Bone marrow (tissue), 2 donors: ENCODE measurements at places on chromosomes 5 and 9.

GRCh38 chr5:93677359-93677891, 64.0 kb downstream of the POU5F2 start:
- DNase-seq: no peak

DNA sequence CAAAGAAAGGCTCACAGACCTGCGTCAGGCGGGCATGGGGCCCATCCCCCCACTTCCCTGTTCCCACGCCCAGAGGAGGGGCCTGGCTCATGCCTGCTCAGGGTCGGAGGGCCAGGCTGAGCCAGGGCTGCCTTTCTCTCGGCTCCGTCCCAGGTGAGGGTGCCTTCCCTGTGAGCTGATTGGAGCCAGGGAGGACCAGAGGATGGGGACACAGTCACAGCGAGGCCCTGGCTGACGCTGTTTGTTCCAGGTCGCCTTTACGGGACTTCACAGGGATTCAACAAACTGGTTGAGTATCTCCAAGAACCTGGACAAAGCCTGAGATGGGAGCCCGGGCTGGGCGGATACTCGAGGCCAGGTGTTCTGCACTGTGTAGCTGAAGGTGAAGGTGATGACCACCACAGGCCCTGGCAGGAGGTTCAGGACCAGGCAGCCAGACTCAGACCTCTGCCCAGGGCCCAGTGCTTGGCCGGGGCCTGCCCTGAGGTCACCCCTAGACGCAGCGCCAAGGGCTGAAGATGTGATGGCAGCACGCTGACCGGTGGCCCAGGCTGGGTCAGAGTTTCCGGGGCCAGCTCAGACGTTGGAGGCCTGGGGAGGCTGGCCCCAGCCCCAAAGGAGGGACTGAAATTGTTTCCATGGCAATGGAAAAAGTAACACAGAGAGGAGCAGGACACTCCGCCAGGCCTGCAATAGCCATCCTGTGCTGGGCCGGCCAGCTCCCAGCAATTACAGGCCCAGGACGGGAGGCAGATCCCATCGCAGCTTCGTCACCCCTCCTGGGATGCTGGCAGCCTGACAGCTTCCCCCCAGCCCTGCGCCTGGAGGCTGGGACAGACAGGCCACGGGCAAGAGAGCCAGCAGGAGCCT, 65.3 kb upstream of the ADAMTS2 start:
- no peak for DNase-seq

DNA sequence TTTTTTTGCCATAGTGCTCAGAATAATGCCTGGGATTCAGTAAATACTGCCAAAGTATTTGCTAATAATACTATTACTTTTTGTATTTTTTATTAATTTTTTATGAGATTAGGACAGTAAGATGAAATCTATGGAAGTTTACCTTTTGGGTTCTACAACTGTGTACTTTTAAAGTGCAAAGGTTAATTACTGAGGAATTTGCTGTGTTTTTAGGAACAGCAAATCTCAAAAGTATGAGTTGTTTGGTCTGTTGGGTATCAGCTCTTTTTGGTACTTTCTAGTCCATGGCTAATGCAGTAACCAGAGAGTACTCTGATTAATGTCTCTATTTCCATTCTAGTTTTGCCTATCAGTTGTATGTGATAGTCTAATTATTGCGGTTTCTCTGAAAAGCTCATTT, 5.1 kb downstream of the HSPA4 start:
- no peak for DNase-seq

DNA sequence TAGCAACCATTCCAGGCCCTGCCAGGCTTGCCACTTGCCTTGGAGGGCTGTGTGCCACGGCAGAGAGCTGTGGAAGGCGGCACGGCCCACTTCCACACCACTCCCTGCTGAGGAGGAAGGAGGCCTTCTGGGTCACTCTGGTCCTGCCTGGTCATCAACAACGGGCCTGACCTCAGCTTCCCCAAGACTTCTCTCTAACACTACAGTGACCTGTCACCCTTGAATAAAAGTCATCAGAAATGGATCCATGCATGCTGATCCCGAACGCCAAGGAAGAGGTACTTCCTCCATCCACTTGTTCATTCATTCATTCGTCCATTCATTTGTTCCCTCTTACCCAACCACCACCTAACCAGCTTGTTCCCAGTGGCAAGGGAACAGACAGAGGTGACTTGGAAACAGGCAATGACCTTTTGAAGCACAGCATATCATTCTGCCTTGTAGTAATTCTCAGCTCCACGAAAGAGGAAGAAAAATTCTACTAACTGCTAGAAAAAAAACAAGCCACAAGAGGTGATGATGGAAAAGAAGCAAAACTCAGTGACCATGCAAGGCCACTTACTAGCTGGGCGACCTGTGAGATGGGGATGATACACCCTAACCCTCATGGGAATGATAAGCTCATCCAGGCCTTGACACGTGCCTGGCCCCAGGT, 58.6 kb downstream of the STK10 start:
- no peak for DNase-seq

DNA sequence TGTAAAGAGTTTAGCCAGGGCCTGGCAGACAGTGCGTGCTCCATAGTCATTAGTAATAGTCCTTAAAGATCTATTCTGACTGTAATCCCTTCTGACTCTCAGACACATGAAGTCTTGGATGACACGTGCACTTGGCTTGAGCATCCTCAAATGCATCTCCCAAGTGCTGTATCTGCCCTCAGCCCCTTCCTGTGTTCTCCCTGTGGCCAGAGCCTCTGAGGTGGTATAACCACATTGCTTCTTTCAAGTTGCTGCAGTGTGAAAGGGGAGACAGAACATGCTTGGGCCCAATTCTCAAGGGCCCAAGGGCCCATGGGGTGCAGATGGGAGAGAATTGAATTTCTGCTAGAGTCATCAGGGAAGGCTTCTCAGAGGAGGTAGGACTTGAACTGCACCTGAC, 30.1 kb upstream of the HAND1 start:
- DNase-seq: no peak

- no peak for DNase-seq
These were observed at the start of gene RAI14 for GRCh38 chr5:34656001-34656699. Gene RAI14 (plus strand): TSS chr5:34656328. CDS start chr5:34686920, 30,592 bp downstream.

DNA sequence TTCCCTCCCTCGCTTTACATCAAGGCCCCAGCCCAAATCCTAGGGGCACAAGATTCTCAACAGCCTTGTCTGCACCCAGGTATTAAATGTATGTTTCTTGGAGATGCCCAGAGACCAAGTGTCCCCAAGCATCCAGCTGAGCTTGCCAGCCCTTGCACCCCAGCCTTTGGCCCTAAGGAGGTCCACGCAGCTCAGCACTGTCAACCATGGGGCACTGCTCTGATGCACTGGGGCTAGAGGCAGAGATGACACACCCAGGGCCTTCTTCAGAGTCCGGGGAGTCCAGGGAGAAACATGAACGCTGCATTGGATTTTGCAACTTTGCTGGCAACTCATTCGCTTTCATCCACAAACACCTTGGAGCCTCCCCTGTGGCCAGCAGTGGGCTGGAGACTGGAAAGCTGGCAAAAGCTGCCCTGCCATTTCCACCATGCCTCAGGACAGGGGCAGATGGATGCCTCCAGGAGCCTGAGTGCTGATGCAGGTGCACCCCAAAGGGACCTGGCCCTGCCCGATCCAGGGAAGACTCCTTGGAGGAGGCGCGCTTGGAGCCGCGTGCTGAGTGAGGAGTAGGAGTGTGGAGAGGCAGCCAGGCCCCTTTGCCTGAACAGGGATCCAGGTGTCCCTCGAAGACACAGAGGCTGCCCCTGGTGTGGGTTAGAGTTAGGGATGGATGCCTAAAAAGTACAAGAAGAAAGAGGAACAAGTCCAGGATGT, 19.3 kb downstream of the PAEP start:
- DNase-seq: no peak

DNA sequence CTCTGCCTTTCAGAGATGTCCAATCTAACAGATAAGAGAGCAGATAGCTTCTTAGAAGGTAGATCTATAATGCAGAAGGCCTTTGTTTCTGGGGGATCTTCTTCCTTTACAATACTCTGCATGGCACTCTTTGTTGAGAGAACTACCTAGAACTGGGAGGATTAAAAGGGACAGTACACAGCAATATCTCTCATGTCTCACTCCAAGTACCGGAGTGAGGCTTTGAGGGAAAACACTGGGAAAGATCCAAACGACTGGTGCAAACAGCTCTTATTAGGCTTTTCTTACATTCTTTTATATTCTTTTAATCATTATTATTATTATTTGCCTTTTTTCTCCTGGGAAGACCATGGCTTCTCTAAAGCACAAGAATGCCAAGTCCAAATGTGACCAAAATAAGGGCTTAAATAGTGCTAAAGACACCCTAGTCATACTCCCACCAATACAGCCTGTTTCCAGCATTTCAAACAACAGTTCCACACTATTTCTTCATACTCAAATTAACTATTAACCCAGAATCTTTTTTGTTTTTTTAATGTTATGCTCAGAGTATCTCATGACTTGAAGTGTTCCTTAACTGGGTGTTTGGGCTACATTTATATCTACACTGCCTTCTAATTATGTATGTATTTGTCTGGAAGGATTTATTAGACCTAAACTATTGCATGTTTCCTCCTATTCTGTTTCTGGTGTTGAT, 52.7 kb downstream of the ABHD17B start:
- no peak for DNase-seq

GRCh38 chr5:32510860-32511259, 66.3 kb upstream of the ZFR start:
- no peak for DNase-seq

DNA sequence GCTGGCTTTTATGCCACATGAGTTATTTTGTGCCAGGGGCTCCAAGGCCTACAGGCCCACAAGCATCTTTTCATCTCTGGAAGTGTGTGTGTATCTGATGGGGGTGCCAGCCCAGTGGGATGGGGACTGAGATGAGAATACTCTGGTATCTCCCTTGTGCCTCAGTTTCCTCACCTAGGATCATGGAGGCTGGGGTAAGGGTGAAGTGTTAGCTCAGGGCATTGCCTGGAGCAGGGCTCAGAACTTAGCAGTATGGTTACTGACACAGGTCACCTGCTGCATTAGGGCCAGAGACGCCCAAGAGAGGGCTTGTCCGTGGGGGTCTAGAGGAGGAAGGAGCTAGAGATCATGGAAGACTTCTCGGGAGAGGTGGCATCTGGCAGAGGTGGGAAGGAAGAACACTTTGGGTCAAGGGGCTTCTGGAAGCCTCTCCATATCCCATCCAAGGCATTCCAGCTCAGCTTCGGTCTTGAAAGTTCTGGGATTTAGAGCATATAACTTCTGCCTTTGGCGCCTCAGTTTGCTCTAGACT, 742 bp upstream of the WNK2 start:
- DNase-seq: no peak

DNA sequence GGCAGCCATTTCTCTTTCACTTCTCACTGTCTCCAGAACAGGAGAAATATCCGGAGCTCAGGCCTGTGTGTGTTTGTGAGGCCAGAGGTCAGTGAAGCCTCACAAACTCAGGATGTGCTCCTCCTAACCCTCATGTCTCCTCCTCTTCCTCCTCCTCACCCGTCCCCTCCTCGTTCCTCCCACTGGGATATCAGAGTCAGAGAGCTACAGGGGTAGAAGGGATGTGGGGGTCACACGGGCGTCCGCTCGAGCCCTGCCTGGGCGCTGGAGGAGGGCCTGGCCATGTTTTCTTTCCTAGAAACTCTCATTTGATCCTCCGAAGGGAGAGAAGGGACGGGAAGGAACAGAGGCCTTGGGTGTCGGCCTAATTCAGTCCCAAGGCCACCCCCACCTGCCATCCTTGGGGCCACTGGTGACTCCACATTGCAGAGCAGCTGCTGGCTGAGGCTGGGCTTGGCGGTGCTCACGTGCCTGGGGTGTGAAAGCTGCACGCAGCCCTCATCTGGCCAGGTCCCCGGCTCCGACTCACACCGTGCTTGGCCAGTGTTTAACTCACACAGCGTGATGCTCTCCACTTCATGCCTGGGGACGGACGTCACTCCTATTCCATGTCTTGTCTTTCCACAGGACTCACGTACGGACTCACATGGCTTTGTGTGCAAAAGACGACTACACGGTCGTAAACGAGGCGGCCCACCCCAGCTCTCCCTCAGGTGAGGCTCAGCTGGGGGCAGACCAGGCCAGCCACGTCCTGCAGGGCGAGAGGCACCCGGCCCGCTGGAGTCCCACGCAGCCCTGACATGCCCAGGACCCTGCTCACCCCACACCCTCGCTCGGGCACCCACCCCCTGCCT, 22.6 kb upstream of the SLC6A19 start:
- DNase-seq: no peak

DNA sequence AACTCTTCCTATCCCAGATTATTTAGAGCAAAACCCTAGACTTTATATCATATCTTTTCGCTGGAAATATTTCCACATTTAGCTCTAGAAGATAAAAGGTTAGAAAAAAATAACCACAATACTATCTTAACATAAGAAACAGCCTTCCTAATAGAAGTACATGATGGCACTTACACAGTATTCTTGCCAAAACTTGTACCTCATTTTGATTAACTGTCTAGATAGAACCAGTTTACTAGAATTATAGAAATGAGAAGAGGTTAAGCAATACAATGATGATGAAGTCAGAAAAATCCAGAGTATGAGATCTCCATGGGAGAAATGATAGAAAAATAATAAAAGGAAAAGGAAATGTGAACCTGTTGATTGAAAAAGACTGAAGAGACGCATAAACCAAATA, 63.1 kb downstream of the SLC12A2 start:
- DNase-seq: no peak

DNA sequence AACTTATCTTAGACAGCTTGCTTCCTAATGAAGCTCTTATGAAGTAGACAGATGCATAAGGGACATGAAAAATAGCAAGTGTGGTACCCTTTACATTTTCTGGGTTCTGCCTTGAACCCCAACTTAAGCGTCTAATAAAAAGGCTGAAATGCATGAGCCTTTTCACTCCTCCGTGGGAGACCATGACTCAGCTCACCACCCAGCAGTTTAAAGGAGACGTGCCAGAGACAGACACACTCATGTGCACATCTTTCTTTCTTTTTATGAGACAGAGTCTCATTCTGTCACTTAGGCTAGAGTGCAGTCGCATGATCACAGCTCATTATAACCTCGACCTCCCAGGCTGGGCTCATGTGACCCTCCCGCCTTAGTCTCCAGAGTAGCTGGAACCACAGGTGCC, 22.3 kb downstream of the CTXN3 start:
- no peak for DNase-seq

GRCh38 chr5:127922603-127923002, 161.0 kb upstream of the SLC12A2 start:
- no peak for DNase-seq

DNA sequence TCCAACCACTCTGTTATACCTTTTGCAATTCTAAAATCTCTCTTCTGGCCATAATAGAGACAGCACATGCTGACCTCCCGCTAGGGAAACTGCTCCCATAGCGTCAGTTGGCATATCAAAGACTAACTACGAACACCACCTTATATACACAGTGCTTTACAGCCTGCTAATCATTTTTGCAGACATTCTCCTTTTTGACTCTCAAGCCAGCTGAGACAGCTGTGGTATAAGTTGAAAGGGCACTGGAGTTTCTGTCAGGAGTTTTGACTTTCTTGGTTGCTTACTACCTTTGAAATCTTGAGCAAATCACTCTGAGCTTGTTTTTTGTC, 160.2 kb upstream of the TBCA start:
- DNase-seq: no peak

- no peak for DNase-seq
These were observed 43.0 kb downstream of the SEMA6A start for GRCh38 chr5:116531635-116532034.

GRCh38 chr5:159198063-159199036, 11.0 kb downstream of the RNF145 start:
- peak; percentile 56 for DNase-seq

- no peak for DNase-seq
These were observed 37.8 kb downstream of the GRAMD2B start for GRCh38 chr5:126460977-126461376.
